Nucleus accumbens (tissue), 56 donors: ENCODE measurements at places on chromosomes 7 and 10.

- DNase-seq, result no peak
Observed at GRCh38 chr7:79988653-79989052, 146.0 kb upstream of the GNAI1 start.

GRCh38 chr7:5445981-5446594 is 22.5 kb upstream of the TNRC18 start:
- no peak for DNase-seq

GRCh38 chr10:63862860-63863259 is 341.7 kb downstream of the REEP3 start:
- no peak for DNase-seq

GRCh38 chr7:94052398-94053180 is 48.4 kb upstream of the BET1 start:
- no peak for DNase-seq

DNA sequence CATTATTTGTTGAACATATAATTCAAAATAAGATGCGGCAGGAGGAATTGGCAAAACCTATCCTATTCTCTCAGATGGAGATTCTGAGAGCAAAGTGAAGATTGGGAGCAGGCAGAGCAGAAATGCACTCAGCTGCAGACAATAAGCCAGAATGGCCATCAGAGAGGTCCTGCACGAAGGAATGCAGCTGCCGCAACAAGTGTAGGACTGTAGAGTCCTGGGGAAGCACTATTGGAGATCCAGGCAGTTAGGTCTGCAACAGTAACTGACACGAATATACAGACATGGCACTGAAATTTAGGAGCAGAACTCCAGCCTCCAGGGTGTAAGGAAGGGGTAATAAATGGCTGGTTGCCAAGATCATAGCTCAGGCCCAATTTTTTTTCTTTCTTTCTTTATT is 10.4 kb upstream of the COL1A2 start:
- no peak for DNase-seq

DNA sequence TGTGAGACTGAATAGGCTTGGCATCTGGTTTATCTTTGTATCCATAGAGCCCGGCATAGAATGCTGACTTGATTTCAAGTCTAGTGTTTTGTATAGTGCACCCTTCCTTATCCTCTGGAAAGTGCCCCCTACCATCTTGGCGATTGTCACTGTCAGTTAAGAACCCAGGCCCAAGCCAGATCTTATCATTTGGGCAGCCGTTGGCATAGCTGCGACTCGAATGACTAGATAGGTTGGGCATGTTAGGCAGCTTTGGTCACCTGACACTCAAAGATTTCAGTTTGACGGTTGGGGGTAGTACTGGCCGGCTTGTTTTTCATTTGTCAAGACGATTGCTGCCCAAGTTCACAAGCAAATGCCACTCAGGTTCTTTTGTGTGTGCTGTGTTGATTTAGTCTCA is 6.6 kb downstream of the NIPSNAP2 start:
- DNase-seq, result no peak

- DNase-seq, result no peak
Observed at GRCh38 chr10:46287846-46288477, 1.2 kb downstream of the ANTXRL start.

DNA sequence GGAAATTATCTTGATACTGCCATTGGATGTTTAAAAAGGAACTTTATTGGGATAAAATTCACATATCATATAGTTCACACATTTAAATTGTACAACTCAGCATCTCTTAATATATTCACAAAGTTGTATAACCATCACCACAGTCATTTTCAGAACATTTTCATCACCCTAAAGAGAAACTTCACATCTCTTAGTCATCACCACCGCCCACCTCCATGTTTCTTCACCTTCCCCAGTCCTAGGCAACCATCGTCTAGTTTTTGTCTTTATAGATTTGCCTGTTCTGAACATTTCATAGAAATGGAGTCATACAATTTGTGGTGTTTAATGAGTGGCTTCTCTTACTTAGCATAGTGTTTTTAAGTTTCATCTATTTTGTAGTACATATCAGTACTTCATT is 96.6 kb downstream of the ANKRD30A start:
- no peak for DNase-seq

DNA sequence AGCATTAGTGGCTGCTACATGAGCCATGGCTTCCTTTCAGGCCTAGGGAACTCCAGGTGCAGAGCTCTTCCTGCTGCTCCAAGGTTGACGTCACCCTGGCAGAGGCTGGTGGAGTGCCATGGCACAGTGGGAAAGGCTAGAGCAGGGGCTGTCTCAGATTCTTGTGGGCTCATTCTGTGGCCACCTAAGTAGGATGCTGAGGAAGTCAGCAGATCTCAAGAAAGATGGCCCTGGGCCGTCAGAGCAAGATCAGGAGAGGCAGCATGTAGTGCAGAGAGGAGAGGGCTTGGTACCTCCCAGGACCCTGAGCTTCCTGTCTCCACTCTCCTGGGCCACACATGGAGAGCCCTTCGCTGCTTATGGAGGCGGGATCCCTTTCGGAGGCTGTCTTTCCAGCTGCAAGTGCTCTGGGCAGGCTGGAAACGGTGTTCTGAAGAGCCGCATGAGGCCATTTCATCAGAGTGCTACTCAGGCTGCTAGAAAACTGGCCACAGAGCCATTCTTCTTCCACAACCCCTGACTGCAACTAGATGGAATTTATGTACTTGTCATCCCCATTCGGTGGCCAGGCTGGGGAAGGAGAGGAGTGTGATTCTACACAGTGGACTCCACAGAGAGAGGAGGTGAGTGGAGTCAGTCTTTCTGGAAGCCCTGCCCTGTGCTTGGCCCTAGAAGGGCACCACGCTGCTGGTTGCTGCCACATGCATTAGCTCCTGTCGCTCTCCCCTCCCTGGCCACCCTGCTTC is 304.2 kb downstream of the RPS24 start:
- DNase-seq, result no peak

DNA sequence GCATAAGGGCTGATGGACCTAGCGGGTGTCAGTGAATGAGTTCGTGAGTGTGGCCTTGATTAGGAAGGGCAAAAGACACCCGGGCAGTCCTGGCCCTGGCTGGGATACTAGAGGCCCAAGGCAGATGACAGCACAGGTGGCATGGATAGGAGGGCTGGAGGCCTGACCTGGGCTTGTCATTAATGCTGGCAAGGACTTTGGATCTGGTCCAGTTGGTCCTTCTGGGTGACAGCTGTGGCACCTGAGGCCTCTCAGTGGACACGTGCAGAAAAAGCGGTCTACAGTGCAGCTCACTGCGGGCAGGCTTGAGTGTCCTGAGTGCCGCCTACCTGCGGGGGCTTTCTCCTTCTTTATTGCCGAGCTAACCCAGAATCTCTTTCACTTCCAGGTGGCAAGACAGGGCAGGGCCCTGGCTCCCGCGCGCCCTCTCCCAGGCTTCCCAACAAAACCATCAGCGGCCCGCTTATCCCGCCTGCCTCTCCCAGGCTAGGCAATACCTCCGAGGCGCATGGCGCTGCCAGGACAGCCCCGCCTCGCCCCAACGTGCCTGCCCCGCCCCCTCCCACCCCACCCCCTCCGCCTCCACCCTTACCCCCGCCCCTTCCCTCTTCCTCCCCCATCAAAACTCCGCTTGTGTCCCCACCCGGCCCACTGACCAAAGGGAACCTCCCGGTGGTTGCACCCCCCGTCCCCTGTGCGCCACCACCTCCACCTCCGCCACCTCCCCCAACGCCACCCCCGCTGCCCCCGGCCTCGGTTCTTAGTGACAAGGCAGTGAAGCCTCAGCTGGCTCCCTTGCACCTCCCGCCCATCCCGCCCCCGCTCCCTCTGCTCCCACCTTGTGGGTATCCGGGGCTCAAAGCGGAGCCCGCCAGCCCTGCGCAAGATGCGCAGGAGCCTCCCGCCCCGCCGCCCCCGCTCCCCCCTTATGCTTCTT is 77.4 kb downstream of the WIPF3 start:
- no peak for DNase-seq

DNA sequence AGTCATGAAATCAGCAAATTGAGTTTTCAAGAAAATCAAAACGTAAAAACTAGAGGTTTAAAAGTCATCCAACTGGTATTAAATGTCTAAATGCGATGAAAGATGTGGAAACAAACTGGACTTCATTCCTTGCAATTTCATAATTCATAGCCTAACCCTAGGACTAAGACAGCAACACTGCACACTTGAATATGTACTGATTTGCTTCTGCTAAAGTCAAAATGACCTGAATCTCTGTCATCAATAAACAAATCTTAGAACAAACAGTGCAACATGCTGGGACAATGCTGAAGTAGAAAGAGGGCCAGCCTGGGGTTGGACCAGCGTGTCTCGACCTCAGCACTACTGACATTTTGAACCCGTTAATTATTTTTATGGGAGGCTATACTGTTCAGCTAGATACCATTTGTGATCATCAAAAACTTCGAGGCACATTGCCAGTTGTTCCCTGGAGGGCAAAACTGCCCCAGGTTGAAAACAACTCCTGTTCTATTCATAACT is 47.1 kb downstream of the MYOF start:
- DNase-seq, result no peak

- no peak for DNase-seq
Observed at GRCh38 chr10:7763929-7764328, 23.9 kb downstream of the KIN start.

- DNase-seq, result no peak
Observed at GRCh38 chr7:140050100-140050499, 12.7 kb downstream of the PARP12 start.

DNA sequence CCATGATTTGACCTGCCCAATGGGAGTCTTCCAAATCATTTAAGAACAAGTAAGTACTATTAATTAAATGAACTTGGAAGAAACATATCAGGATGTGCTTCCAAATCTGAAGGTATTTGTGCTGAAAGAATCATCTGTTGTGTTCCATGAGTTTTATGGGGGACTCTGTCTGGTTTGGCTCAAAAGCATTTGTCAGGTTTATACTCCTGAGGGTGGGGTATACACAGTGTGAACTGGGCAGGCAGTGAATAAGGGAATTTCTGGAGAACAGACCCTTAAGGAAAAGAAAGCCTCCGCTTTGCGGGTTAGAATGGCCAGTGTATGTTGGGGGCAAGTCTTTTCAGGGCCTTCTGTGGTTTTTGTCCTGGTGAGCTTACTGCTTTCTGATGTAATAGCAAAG is 29.9 kb downstream of the TCF7L2 start:
- DNase-seq, result no peak

- no peak for DNase-seq
Observed at GRCh38 chr7:155198901-155199845, 98.5 kb upstream of the INSIG1 start.

DNA sequence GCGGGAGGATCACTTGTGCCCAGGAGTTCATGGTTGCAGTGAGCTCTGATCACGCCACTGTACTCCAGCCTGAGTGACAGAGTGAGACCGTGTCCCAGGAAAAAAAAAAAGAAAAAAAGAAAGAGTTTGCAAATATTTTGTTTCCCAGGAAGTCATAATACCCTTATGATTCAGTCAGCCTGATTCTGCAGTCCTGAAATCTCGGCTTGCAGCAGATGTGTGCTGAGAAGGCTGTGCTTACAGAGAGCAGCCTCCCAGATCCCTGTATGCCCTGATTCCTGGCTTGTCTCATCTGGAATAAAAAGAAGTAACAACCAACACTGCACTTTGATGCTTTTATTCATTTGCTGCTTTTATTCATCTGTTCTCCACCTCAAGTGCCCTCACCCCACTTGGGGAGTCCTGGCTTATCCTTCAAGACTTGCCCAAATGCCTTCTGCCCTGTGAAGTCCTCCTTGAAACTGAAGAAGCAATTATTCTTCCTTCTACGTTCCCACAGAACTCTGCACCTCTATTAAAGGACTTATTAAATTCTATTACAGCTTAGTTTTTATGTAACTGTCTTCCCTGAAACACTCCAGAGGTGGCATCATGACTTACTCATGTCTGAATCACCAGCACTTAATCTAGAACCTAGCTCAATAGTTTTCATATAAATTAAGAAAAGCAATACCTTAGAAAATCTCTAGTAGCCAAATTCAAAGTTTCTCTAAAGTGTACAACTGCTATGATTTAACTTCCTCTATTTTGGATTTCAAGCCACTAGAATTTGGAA is 27.7 kb upstream of the BPGM start:
- DNase-seq, result no peak

DNA sequence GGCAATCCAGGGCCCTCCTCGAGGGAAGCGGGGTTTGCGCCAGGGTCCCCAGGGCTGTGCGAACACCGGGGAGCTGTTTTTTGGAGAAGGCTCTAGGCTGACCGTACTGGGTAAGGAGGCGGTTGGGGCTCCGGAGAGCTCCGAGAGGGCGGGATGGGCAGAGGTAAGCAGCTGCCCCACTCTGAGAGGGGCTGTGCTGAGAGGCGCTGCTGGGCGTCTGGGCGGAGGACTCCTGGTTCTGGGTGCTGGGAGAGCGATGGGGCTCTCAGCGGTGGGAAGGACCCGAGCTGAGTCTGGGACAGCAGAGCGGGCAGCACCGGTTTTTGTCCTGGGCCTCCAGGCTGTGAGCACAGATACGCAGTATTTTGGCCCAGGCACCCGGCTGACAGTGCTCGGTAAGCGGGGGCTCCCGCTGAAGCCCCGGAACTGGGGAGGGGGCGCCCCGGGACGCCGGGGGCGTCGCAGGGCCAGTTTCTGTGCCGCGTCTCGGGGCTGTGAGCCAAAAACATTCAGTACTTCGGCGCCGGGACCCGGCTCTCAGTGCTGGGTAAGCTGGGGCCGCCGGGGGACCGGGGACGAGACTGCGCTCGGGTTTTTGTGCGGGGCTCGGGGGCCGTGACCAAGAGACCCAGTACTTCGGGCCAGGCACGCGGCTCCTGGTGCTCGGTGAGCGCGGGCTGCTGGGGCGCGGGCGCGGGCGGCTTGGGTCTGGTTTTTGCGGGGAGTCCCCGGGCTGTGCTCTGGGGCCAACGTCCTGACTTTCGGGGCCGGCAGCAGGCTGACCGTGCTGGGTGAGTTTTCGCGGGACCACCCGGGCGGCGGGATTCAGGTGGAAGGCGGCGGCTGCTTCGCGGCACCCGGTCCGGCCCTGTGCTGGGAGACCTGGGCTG is 26.0 kb downstream of the PRSS2 start:
- DNase-seq, result no peak

GRCh38 chr10:133117688-133118071 is 30.0 kb downstream of the ADGRA1 start:
- no peak for DNase-seq
